Activated CD4-positive, alpha-beta T cell treated with anti-CD3 and anti-CD28 coated beads for 36 hours (primary cell): ENCODE measurements at places on chromosomes 2 and 18. TPM values are rescaled to one million over a fixed set of nuclear protein-coding genes. Genes with fewer than 3 reads are reported as not detected.

MTCL1 gene
- 0.14 TPM for total RNA-seq

DNA sequence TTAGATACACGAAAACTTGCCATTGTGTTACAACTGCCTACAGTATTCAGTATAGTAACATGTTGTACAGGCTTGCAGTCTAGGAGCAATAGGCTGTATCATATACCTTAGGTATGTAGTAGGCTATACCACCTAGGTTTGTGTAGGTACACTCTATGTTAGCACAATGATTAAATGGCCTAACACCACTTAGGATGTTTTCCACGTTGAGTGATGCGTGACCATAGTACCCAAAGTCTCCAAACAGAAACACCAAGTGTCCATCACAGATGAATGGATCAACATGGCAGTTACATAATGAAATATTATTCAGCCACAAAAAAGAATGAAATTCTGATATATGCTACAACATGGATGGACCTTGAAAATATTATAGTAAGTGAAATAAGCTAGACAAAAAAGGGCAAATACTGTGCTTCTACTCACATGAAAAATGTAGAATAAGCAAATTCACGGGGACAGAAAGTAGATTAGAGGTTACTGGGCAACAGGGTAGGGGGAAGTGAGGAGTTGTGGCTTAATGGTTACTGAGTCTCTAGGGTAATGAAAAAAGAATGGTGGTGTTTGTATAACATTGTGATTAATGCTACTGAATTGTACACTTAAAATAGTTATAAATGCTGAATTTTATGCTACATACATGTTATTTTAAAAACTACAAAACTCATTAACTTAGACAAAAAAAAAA lies 62.6 kb downstream of the TMEM131 start:
- no peak overlapping the region for H3K27ac ChIP-seq
- no peaks in the 10 kb centered on the region for H3K27me3 ChIP-seq
- no peak overlapping the region for H3K4me3 ChIP-seq
- no peak for DNase-seq
- H3K36me3 ChIP-seq, result peaks cover 3% of the 10 kb centered on the region

LRRC30 gene
- not detected for total RNA-seq

GKN2 gene
- total RNA-seq, result not detected

- H3K36me3 ChIP-seq, result no peaks in the 10 kb centered on the region
- no peak for DNase-seq
- H3K27ac ChIP-seq, result no peak overlapping the region
- H3K4me3 ChIP-seq, result no peak overlapping the region
- no peaks in the 10 kb centered on the region for H3K27me3 ChIP-seq
- no peaks in the 10 kb centered on the region for H3K4me1 ChIP-seq
Observed at GRCh38 chr2:21363364-21363763, 239.6 kb downstream of the TDRD15 start.

ABCB6 gene
- total RNA-seq, result 18.2 TPM

DNA sequence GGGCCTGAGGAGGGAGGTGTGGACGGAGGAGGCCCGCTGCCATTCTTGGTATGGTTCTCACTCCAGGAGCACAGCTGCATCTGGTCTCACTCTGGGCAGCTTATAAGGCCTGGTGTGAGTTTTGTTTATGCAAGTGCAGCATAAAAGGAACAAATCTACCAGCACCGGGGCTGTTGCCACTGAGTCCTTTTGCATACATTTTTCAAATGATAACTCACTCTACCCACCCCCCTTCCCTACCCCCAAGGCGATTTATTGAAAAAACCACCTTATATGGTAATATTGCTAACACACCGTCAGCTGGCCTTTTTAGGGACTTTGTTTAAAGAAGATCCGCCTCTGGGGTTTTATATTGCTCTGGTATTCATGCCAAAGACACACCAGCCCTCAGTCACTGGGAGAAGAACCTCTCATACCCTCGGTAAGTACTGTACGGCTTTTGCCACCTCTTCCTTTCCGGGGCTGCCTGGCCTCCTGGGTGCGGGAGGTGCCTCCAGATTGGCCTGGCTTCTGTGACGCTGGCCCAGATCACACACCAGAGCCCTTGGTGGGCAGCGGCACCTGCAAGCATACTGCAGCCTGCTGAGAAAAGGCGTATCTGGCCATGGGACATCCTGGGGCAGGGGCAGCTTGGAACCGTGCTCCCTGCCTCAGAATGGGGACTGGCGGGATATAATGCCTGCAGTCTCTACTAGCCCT lies at the start of gene ACTG2:
ACTG2 (plus strand) TSS at position 378 of the 699 bp plus-strand sequence. CDS start 8,304 bp downstream, outside the sequence.
- no peaks in the 10 kb centered on the region for H3K36me3 ChIP-seq
- peaks cover 38% of the 10 kb centered on the region for H3K4me1 ChIP-seq
- DNase-seq, result no peak
- H3K27me3 ChIP-seq, result peaks cover 3% of the 10 kb centered on the region
- no peak within 1 kb of the TSS for H3K27ac ChIP-seq

CMPK2 gene
- total RNA-seq, result 6.2 TPM

ACMSD gene
- total RNA-seq, result not detected

GRCh38 chr2:51213826-51214225 lies 181.9 kb upstream of the NRXN1 start:
- H3K36me3 ChIP-seq, result no peaks in the 10 kb centered on the region
- no peaks in the 10 kb centered on the region for H3K27me3 ChIP-seq
- H3K4me3 ChIP-seq, result no peak overlapping the region
- H3K27ac ChIP-seq, result no peak overlapping the region
- no peak for DNase-seq
- H3K4me1 ChIP-seq, result no peaks in the 10 kb centered on the region

ZNF2 gene
- total RNA-seq, result 4.3 TPM

GRCh38 chr2:233436191-233436581 lies 81.9 kb downstream of the DGKD start:
- no peak overlapping the region for H3K27ac ChIP-seq
- peak; percentile 2 for DNase-seq
- peaks cover 32% of the 10 kb centered on the region for H3K36me3 ChIP-seq
- H3K4me3 ChIP-seq, result no peak overlapping the region
- H3K27me3 ChIP-seq, result no peaks in the 10 kb centered on the region

DNA sequence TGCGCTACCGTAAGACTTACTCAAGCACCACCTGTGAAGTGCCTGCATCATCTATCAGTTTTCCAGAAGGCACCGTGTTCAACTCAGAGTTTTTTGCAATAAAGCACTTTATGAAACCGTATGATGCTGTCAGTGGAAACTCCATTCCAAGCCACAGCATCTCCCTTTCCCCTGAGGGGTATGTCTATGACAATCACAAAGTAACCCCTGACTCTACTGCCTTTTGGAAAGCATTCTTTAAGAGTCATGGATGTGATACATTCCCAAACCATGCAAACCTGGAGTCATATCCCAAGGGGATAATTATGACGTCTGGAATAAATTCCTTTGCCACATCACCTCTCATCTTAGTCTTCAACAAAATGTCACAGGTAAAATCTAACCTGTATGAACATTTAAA lies 39.2 kb downstream of the UNC50 start:
- H3K27ac ChIP-seq, result no peak overlapping the region
- H3K4me3 ChIP-seq, result no peak overlapping the region
- H3K27me3 ChIP-seq, result no peaks in the 10 kb centered on the region
- peaks cover 46% of the 10 kb centered on the region for H3K4me1 ChIP-seq
- DNase-seq, result no peak

- H3K4me3 ChIP-seq, result peak overlapping the region; percentile 83
- peak; percentile 52 for DNase-seq
- peaks cover 50% of the 10 kb centered on the region for H3K4me1 ChIP-seq
- H3K27ac ChIP-seq, result peak overlapping the region; percentile 87
- H3K36me3 ChIP-seq, result peaks cover 4% of the 10 kb centered on the region
Observed at GRCh38 chr2:39124746-39125057, 3.9 kb upstream of the SOS1 start.

- H3K4me1 ChIP-seq, result peaks cover 80% of the 10 kb centered on the region
- H3K27me3 ChIP-seq, result no peaks in the 10 kb centered on the region
- DNase-seq, result no peak
- H3K4me3 ChIP-seq, result no peak overlapping the region
- H3K36me3 ChIP-seq, result peaks cover 10% of the 10 kb centered on the region
Observed at GRCh38 chr2:197950006-197950405, 145.6 kb downstream of the PLCL1 start.

- no peaks in the 10 kb centered on the region for H3K36me3 ChIP-seq
- H3K27ac ChIP-seq, result no peak overlapping the region
- H3K4me3 ChIP-seq, result no peak overlapping the region
- H3K4me1 ChIP-seq, result no peaks in the 10 kb centered on the region
- DNase-seq, result no peak
- no peaks in the 10 kb centered on the region for H3K27me3 ChIP-seq
Observed at GRCh38 chr18:11407940-11408339, 201.5 kb upstream of the SLC35G4 start.

- H3K27me3 ChIP-seq, result no peaks in the 10 kb centered on the region
- H3K27ac ChIP-seq, result no peak overlapping the region
- no peak for DNase-seq
- H3K4me3 ChIP-seq, result no peak overlapping the region
- no peaks in the 10 kb centered on the region for H3K36me3 ChIP-seq
Observed at GRCh38 chr2:234620018-234620417, 123.1 kb upstream of the ARL4C start.

AMMECR1L gene
- 12.8 TPM for total RNA-seq

DNA sequence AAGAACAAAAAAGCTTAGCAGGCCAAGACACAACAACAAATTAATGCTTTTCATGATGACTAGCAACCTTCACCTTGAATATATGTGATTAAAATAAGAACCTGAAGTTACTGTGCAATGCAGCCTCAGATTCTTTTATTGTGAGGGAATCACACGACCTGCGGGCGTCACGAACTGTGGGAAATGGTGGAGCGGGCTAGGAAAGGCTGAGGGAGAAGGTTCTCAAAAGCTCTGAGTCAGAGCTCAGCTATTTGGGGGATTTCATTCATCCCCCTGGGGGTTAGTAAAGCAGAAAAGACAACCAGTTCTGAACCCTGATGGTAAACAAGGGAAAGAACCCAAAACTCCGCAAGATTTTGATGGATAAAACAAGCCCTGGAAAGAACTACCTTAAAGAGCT lies 89.3 kb upstream of the NCKAP5 start:
- H3K27ac ChIP-seq, result no peak overlapping the region
- no peaks in the 10 kb centered on the region for H3K36me3 ChIP-seq
- H3K4me3 ChIP-seq, result no peak overlapping the region
- DNase-seq, result no peak
- no peaks in the 10 kb centered on the region for H3K4me1 ChIP-seq

NIFK gene
- 148 TPM for total RNA-seq

AQP4 gene
- total RNA-seq, result not detected

TXNDC2 gene
- not detected for total RNA-seq

ABCB11 gene
- total RNA-seq, result not detected
